ENCODE measurements at places on chromosomes 16 and 17.

GRCh38 chr16:85955566-85955965, 56.6 kb downstream of the IRF8 start:
- no peak for DNase-seq

DNA sequence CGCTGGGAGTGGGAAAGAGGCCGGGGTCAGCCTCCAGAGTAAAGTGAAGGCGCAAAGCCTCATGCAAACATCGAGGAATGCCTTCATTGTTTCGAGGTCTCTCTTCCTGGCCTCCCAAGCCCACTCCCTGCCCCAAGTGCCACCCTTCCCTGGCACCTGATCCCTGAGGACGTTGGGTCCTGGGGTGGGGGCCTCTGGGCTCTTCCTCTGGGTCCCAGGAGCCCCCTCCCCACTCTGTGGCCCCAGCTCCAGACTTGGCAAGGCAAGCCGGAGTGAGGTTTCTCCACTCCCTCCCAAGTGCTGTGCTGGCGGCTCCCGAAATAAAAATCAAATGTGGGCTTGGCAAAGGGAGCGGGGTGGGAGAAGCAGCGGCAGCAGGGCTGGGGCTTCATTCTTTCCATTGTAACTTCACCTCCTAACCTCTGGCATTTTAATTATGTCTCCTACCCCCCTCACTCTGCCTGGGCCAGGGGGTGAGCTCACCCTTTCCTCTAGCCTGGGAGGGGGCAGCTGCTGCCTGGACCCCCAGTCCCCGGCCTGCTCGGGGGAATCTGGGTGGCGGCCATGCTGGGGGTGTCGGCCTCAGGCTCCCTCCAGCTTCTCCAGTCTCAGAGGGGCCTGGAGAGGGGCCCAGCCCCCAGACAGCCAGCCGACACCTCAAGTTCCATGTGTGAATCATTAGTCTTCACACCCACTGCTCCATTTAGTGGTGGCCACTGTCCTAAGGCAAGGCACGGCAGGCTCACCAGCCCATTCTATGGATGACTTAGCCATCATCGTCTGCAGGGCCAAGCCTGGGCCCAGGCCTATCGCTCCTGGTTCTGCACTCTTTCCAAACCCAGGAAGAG, 14.6 kb upstream of the TMEM92 start:
- no peak for DNase-seq

GRCh38 chr17:30336369-30337171, 2.7 kb upstream of the TMIGD1 start:
- DNase-seq, result peak; percentile 71

GRCh38 chr16:546909-547770, 13.1 kb upstream of the PRR35 start:
- no peak for DNase-seq

- no peak for DNase-seq
These were observed 6.1 kb upstream of the TBX2 start for GRCh38 chr17:61393550-61393903.

- no peak for DNase-seq
These were observed 21.1 kb downstream of the FOXN1 start for GRCh38 chr17:28527181-28527681.

DNA sequence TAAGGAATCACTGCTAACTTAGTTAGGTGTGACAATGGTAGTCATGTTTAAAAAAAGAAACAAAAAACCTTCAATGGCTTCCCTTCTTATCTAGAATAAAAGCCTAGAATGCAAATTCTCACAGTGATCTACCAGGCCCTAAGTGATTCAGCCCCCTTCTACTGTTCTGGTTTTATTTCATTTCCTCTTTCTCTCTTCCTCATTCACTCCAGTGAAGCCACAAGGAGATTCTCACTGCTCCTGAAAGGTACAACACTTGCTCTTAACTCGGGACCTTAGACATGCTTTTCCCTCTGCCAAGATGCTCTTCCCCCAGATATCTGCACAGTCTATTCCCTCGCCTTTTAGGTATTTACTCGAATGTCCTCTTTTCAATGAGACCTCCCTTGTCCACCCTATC, 3.7 kb downstream of the PIGS start:
- no peak for DNase-seq

DNA sequence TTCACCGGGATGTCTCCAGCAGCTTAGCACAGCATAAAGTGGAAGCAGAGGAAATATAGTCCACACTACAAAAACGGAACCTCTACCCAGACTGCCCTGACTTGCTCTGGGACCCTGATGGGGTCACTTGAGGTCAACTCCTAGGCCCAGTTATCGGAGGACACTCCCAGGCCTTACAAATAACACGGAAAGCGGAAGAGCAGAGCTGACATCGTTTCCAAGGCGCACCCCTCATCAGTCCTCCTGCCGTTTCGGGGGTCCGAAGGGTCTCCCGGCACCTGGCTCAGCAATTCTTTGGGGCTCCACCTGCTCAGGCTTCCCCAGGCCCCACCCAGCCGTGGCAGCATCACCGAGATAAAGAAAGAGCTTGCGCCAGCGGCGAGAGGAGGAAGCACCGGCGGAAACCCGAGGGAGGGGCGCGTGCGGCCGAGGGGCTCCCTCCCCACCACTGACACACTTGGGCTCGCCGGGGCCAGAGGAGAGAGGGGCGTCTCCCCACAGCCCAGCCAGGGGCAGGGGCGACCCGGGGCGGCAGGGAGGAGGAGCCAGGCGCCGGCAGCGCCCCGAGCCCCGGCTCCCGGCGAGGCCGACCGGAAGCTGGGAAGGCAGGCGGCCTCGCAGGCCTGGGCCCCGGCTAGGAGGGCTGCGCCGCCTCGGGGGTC, 727 bp downstream of the CORO7 start:
- peak; percentile 69 for DNase-seq

DNA sequence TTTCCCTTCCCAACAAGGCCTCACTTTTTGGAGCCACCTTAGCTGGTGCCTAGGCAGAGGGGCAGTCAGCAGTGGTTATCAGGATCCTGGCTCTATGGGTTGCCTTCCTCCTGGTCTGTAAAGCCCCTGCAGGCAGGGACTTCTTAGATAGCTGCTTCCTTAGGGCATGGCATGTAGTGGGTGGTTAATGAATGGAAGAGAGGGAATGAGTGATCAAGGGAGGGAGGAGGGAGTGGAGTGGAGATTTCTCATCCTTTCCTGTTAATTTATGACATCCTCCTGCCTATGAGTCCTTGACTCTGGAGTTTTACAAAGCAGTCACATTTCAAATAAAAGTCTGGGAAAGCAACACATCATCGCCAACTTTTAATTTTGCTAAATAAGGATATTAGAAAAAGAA, 40.7 kb downstream of the SNX20 start:
- DNase-seq, result no peak

DNA sequence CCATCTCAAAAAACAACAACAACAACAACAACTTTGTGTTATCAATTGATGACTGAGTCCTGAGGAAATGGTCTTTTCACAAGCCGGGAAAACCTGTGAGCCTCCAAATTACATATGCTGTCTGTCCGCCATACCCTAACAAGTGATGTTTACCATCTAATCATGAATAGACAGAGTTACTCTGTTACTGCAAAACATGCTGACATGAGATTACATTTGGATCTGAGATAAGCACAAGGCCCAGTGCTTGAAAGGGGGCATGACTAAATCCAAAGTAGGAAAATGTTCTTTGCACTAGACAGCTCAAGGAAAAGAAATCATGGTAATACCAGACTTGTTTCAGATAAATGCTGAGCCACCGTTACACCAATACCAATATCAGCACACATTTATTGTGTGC, 8.6 kb upstream of the ATXN1L start:
- no peak for DNase-seq

- no peak for DNase-seq
These were observed 4.7 kb upstream of the NLRC5 start for GRCh38 chr16:56984639-56985038.

DNA sequence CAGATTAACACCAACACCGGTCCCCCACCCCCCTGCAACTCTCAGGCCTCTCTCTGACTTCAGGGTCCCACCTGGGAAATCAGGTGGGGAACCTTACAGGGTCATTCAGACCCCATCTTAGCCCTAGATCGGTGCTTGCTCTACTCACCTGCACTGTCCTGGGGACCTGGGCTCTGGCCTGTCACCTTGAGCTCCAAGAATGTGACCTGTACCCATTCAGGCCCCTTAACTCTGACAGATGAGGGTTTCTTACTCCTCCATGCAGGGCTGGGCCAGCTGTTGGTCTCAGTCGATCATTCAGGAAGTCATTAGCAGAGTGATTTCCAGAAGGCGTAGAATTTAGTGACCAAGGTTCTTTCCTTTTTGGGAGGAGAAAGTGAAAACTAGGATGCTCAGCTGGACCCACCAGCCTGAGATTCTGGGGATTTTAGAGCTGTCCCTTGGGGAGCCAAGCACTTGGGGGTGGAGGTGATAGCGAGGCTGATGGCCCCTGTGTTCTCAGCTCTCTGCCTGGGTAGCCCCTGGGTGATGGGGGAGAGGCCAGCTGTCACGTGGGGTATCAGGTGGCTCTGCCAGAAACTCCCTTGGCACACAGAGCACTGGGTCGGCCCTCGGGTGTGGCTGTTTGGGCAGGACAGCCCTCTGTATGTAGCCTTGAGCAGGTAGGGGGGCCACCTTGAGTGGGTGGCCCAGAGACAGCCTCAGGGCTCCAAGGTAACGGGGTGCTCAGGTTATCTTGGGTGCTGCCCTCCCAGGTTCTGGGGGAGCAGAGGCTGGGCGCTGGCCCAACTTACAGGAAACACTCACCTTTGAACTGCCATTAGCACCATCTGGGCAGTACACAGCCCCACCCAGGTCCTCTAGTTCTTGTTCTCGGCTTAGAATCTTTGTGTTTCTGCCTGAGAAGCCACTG, 724 bp downstream of the MVP start:
- DNase-seq, result peak; percentile 62

DNA sequence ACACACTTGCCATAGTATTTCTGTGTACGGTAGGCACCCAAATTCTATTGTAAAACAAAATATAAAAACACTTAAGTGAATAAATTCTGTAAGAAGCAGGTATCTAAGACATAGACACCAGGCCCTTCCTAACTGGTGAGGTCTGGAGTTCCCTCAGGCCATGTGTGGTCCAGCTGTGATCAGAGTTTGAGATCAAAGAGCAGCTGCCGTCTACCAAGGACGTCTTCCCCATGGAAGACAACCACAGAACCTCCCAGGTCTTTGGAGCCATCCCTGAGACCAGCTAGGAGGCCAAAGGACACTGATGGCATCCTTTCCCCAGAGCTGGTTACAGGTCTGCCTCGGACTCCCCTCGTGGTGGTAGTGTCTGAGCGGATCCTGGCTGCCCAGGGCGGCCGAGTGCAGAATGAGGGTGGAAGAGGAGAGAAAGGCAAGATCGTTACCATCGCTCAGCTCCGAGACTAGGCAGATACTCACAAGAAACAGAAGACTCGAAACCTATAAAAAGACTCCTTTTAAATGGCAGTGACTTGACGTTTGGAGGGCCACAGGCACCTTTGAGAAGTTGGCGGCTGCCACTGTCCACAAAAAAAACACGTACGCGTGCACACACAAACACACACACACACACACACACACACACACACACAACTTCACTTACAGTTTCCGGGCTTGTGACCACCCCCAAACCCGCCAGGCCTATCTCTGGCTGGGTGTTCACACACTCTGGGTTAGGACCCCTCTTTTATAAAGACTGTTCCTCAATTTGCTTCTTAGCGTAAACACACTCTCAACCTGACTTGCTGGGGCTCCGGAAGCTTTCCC, 7.5 kb downstream of the TIMP2 start:
- no peak for DNase-seq

- DNase-seq, result no peak
These were observed 13.1 kb upstream of the CYB5B start for GRCh38 chr16:69411064-69411985.

DNA sequence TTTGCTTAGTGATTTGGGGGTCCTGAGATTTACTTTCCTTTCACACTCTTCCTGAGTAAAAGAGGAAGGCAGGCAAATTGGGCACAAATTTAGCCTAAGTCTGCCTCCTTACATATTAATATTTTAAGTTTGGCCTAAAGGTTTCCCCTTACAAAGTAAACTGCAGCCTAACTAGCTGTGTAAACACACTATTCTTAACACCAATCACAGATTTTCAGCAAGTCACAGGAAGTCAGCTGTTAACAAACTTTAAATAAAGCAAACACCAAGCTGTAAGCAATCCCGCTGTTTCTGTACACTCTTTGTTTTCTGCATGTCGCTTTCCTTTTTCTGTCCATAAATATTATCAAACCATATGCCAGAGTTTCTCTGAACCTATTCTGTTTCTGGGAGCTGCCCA, 45.1 kb upstream of the ABCC11 start:
- no peak for DNase-seq

DNA sequence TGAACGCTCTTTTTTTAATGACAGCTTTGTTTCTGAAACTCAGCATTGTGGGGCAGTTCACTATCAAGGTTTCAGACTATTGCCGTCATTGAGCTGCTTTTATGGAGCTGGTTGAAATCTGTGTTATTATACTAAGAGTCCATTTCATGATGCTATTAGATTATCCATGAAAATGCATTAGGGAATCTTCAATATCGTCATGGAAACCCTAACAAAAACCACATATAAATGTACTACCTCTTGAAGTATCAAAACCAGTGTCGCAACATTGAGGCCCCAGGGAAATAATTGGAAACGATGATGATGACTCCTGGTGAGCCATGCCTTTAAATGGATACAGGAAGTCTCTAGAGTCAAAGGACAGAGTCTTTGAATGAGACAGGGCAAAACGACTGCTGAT, 231.6 kb upstream of the CPHXL start:
- no peak for DNase-seq

DNA sequence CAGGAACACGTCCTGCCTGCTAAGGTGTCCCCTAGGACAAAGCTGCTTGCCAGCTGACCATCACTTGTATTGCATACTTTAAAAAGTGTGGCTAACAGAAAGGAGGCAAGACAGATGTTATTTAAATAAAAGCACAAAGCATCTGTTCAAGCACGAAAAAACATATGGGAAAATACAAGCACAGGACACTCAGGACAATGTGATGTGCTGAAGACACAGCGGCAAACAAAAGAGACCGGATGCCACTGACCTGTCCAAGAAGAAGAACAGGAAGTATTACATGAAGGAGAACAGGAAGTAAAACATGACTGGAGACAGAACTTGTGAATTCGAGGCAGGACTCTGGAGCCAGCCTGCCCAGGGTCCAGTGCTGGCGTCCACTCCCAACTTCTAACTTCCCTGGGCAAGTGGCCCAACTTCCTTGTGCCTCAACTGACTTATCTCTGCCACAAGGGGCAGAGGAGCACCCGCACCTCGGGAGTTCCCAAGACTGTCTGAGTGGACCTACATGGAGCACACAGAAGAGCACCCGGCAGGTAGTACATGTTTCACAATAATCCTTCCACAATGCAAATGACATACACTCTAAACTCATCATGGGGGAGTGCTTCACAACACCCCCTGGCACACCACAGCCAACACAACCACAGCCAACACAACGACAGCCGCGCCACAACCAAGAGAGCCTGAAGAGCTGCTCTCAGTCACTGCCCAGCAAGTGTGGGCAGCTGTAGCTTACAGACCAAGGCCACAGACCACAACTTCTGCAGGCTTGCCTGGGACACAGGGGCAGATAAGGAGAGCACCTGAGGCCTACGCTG, 36.6 kb downstream of the ANKRD11 start:
- no peak for DNase-seq

Data from MM.1S (cell line).